H1 (cell line): ENCODE measurements at places on chromosomes 4 and X.

DNA sequence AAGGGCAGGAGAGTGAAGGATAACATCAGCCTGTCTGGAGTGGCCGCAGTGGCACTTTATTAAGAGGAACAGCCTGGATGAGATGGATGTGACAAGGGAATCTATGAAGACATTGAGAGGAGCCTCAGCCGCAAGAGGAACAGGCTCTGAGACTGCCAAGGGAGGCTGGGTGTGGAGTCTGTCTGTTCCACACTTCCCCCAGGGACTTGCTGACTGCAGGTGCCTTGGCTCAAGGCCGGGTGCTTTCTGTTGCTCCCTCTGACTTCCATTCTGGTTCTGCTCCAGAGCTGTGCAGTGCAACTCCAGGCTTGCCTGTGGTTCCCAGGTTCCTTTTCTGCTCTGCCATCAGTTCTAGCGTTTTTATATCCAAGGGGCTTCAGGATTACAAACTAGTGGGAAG, 54.6 kb downstream of the FRMPD3 start:
- DNase-seq: no peak

DNA sequence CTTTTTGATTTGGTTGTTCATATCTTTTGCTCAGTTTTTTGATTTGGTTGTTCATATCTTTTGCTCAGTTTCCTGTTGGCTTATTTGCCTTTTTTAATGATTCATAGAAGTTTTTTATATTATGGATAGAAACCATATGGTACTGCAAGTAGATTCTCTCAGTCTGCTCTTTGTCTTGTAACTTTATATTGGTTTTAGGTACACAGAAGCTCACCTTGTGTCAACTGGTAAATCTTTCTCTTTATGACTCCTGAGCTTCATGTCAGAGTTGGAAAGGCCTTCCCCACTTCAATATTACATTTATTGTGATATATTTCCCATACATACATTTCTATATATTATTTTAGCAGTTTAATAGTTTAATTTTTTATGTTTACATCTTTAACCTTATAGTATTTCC, 8.2 kb upstream of the VGLL1 start:
- DNase-seq: no peak

DNA sequence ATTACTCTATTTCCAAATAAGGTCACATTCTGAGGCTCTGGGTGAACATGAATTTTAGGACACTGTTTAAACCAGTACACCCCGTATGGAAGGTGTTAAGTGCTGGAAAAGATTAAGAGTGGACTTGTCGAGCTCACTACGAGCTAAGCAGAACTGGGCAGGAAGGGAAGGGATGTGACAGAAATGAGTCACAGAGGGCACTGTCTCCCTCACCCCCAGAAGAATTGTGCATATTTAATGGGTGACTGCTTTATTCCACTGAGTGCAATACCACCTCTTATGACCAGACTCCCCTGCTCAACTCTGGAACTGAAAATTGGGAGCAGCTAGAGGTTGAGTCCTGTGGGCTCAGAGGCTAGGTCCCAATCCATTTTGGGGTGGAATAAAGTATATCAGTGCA, 187.4 kb upstream of the RPS6KA3 start:
- DNase-seq: no peak

- no peak for DNase-seq
These were observed 310.5 kb downstream of the TENM3 start for GRCh38 chr4:182553653-182554052.

DNA sequence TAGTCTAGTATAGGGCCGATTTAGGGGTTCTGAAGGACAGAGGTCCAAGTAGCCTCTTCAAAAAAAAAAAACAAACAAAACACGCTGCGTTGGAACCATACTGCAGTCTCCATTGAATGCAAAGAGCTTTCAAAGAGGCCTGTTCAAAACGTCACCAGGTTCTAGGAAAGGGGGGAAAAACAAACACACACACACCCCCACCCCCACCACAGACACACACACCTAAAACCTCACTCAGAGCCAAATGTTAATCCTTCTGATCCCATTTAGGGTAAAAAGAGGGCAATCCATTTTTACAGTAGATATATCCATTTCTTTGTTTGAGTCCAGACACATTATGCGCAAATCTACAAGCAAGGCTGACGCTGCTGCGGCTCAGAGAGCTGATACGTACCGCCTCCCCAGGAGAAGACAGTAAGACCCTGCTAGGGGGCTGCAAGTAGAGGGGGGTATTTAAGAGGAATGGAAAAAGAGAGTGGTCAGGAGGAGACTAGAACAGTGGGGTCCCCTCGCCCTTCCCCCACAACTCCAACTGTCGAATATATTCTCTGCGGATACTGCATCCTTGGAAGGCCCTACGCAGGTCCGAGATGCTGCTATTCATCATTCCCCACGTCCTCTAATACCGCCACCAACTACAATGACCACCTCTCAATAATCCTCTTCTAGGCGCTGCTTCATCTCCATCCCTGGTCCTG, 1.3 kb downstream of the NKRF start:
- DNase-seq: no peak

- no peak for DNase-seq
These were observed 149.1 kb downstream of the SLC39A8 start for GRCh38 chr4:102196221-102196620.

GRCh38 chrX:154380153-154380552, 1.1 kb downstream of the EMD start:
- DNase-seq: no peak

- no peak for DNase-seq
These were observed 64.1 kb upstream of the TENM3 start for GRCh38 chr4:182179105-182179504.

GRCh38 chr4:122007016-122007415, 55.2 kb upstream of the TRPC3 start:
- no peak for DNase-seq
